ENCODE measurements at places on chromosomes 13 and 19. TPM values are rescaled to one million over a fixed set of nuclear protein-coding genes. Genes with fewer than 3 reads are reported as not detected.

FXYD1 gene
- 67.4 TPM for polyA plus RNA-seq

MBD3L3 gene
- not detected for polyA plus RNA-seq

EXOSC5 gene
- 26.0 TPM for polyA plus RNA-seq

CEACAM20 gene
- not detected for polyA plus RNA-seq

ZNF793 gene
- 3.0 TPM for polyA plus RNA-seq

ADGRE2 gene
- polyA plus RNA-seq: 0.28 TPM

NUDT15 gene
- polyA plus RNA-seq: 11.5 TPM

KMT2B gene
- polyA plus RNA-seq: 22.6 TPM

LYL1 gene
- polyA plus RNA-seq: 5.5 TPM

VSTM2B gene
- not detected for polyA plus RNA-seq

THSD8 gene
- 8.3 TPM for polyA plus RNA-seq

APOC4 gene
- not detected for polyA plus RNA-seq

RFXAP gene
- 2.8 TPM for polyA plus RNA-seq

ATP7B gene
- 0.62 TPM for polyA plus RNA-seq

GAPDHS gene
- polyA plus RNA-seq: not detected

OR7C1 gene
- not detected for polyA plus RNA-seq

ZNF548 gene
- polyA plus RNA-seq: 2.6 TPM

SH2D3A gene
- polyA plus RNA-seq: 23.6 TPM

REEP6 gene
- polyA plus RNA-seq: 10.1 TPM

CCDC194 gene
- not detected for polyA plus RNA-seq

PPM1N gene
- 4.9 TPM for polyA plus RNA-seq

ZNF544 gene
- 17.7 TPM for polyA plus RNA-seq

ZNF584 gene
- 6.8 TPM for polyA plus RNA-seq

IRGC gene
- polyA plus RNA-seq: not detected

RELB gene
- polyA plus RNA-seq: 14.9 TPM

Data from stomach (tissue), 19 donors.